ENCODE measurements at places on chromosomes 4 and X.

GRCh38 chrX:72126539-72127140 is 5.1 kb downstream of the RTL5 start:
- peak; percentile 76 for DNase-seq

GRCh38 chr4:41573502-41574001 is 35.6 kb downstream of the LIMCH1 start:
- DNase-seq, result no peak

DNA sequence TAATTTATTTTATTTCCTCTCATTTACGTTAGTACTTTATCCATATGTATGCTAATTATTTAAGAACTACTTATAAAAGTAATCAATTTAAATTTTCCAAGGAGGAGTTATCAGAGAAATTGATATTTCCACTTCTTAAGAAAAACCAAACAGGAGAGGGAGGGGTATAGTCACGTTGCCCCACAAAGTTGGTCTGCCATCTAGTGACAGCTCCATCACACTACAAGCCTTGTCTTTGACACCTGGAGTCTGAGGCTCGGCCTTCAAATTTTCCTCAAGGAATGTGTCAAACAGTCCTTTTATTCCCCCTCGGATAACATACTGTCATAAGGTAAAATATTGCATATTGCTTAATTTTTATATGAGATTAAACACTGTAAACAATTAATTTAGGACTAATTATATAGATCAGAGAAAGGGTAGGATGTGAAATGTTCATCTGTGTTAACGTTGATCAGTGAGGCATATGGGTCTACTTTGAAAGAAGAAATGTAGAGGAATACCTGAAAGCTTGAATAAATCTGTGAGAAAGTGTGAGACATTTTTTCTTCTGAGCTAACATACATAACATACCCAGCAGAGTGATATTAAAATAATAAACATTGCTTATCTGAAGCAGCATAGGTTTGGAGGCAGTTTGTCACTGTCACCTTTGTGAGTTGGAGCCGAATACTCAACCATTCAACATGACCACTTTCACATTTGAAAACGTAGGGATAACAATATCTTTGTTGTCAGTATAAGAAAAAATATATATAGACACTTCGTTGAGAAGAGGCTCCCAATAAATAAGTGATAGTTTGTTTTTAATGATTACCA is 114.4 kb downstream of the GLRA3 start:
- no peak for DNase-seq

DNA sequence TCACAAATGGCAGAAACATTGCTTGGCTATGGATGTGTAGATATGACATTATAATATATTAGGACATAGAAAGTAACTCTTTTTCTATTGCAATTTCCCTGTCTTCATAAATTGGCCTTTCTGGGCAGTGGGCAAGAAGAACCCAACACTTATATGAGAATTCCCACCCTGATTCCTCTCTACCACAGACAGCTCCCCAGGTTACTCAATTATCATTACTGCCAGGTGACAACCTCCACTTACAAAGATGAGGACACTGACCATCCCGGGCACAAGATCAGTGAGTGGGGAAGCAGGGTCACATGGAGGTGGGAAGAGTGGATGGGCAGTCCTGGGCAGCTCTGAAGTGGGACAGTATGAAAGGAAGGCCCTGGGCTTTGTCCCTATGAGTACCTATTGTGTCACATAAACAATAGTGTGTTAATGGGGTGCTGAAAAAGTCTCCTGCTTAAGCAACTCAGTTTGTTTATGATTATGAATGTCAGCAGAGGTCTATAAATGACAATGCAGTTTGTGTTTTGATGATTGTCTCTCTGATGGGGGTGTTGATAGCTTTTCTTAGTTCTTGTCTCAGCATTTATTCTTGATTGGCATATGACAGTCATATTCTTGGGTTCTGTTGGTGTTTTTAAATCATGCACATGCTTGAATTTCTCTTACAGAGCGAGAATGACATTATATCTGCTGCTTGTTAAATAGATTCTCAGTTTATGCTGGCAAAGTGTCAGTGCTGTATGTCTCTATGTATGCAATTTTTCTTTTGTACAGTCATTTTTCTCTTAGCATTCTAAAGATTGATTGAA is 99.9 kb downstream of the SLIT2 start:
- no peak for DNase-seq

DNA sequence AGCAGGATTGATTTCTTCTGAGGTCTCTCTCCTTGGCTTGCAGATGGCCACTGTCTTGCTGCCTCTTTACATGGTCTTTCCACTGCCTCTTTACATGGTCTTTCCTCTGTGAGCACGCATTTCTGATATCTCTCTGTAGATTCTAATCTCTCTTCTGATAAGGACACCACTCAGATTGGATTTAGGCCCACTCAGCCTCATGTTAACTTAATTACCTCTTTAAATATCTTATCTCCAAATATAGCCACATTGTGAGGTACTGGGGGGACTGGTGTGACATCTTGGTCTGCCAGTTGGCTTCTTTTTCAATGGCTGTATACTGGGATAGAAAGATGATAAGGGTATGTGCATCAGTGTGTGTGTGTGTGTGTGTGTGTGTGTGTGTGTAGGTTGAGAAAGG is 153.7 kb downstream of the AWAT2 start:
- DNase-seq, result no peak

DNA sequence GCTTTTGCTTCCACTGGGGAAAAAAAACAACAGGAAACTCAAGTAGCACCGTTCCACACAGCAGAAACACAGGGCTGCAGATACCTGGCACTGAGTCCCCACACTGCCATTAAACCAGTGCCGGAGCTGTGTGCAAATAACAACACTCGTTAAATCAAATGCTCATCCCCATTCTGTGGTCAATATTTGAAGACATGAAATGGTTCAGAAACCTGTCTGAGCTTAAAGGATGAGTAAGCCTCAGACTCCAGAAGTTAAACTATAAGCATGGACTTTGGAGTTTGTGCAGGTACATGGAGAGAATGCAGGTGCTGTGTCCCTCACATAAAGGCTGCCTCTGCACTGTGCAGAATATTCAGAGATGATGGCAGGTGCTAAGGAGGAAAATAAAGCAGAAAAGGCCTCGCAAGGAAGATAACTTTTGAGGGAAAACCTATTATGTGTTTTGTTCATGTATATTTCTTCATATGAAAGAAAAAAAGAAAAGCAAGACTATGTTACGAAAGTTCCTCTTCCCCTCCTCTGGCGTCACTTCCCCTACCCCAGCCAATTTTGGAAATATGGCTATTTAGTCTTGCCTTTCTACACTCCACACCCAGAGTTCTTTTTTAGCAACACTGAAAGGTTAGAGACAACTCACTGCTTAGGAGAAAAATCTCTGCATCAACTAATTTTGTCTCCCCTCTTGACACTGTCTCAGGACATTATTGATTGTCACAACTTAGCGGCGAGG is 4.6 kb downstream of the MPP1 start:
- no peak for DNase-seq

DNA sequence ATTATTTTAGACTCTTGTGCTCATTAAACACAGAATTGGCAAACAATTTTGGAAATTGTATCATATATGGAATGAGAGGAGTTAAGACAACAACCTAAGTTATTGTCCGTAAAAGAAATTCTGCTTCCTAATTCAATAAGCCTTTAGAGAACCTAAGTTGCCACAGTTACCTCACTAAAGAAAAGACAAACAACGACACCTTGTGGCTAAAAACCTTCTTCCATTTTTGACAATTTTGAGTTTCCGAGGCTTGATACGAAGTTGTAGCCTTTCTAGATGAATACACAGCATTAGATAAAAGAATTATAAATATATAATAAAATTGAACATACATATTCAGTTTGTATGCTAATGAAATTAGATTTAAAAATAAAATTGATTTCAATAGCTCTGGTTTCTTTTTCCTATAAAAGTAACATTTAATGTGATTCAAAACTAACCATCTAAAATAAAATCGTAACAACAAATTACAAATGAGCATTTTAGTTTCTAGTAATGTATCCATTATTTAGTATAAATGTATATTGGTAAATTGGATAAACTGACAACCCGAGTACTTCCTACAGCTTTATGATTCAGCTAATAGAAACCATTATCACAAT is 275.1 kb downstream of the GPM6A start:
- no peak for DNase-seq

- DNase-seq, result no peak
These were observed 348.5 kb downstream of the OPHN1 start for GRCh38 chrX:68084765-68085164.

GRCh38 chr4:72215198-72215597 is 183.4 kb downstream of the NPFFR2 start:
- no peak for DNase-seq

DNA sequence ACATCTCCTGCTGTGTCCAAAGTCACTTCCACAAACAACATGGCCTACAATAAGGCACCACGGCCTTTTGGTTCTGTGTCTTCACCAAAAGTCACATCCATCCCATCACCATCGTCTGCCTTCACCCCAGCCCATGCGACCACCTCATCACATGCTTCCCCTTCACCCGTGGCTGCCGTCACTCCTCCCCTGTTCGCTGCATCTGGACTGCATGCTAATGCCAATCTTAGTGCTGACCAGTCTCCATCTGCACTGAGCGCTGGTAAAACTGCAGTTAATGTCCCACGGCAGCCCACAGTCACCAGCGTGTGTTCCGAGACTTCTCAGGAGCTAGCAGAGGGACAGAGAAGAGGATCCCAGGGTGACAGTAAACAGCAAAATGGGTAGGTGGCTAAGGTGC is 123.9 kb downstream of the PDLIM5 start:
- no peak for DNase-seq

- DNase-seq, result peak; percentile 17
These were observed 332.7 kb upstream of the IGFBP7 start for GRCh38 chr4:57442831-57443291.

DNA sequence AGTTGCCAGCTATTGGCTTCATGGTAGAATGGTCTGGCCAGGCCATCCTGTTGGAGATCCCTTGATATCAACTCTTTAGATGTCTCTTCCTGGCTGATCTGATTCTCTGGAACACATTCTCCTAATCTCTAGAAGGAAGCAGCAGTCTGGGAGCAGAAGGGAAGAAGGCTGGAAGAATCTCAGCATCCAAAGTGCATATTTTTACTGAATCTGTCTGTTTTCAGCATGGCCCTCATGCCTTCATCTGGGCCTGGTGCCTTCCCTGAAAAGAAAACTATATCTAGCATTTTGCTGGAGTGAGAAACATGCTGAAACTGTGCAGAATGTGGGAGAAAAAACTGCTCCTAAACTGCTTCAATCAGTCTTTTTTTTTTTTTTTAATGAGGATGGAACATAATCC is 148.7 kb downstream of the REPS2 start:
- DNase-seq, result no peak

- DNase-seq, result no peak
These were observed 44.0 kb downstream of the SCD5 start for GRCh38 chr4:82754513-82755165.

DNA sequence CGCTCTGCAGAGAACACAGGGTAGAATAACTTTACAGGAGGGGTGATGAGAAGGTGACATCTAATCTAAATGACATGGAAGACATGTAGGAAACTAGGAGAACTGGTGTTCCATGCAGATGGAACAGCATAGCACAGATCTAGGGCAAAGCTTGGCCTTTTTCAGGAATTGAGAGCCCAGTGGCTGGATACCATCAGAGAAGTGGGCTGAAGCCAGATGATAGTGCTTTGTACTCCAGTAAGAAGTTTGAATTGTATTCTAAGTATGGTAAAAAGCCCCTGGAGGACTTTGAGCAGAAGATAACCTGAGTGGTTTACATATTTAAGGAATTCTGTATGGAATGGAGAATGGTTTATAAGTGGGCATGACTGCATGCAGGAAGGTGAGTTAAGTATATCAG is 32.8 kb downstream of the ENOPH1 start:
- no peak for DNase-seq

GRCh38 chr4:39820186-39820585 is 122.2 kb downstream of the UBE2K start:
- no peak for DNase-seq

DNA sequence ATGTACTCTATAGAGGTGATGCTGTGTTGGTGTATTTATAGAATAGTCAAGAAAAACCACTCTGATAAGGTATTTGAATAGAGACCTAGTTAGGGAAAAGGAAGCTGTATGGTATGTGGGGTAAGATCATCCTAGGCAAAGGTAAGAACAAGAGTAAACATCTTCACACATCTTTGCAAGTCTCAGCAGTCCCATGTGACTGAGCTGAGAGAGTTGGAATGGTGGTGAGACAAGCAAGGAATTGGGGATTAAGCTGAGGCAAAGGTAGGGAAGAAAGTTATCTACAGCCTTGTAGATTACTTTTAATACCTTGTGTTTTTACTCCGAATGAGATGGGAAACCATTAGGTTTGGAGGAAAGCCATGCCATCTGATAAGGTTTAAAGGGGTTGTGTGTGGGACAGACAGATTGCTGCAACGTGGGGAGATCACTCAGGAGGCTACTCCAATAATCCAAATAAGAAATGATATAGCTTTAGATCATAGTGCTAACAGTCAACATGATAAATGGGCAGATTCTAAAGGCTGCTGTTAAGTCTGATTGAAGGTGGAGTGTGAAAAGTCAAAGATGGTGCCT is 31.7 kb upstream of the MANBA start:
- DNase-seq, result no peak

DNA sequence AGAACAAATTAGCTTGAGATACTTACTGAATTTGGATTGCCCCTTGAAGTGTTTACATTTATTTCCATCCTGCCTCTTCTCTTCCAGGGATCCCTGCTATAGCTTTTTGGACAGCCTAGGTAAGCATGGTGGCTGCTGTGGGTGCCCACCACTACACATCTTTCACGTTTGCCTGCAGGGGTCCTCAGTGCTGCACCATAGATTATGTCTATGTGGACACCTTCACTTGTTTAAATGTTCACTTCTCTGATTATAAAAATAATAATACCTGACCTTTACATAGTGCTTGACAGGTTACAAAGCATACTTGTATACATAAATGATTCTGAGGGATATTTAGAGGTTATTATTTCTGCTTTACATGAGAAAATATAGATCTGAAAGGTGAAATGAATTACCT is 67.9 kb upstream of the SLC4A4 start:
- no peak for DNase-seq

GRCh38 chr4:95548738-95549245 is at the start of gene UNC5C:
UNC5C (minus strand) TSS chr4:95548973.
- peak; percentile 86 for DNase-seq

DNA sequence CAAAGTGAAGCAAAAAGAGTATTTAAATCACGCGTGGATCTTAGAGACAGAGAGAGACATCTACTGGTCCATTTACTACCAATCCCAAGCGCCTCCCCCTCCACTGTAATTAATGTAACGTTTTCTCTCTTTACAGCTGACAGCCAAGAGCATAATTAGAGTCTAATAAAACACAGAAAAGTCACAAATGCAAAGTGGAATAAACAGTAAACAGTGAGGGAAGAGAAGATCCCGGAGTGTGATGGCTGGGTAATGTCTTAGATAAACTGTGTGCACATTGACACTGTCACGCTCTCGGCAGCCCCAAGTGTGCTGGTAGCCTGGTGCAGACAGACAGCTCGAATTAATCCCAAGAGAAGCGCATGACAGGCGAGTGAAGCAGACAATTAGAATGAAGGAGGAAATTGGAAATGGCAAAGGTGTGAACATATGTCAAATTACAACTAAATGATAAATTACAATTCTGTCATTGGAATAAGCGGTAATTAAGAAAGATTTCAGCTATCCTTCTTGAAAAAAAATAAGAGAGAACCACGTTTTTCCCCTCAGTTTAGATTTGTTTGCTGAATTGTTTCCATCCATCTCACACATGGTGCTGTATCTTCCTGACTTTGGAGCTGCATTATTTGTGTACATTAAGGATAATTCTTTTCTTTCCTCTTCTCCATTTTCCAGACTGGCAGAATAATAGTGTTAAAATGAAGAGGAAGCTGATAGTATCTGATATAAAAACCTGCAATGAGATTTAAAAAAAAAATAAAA is 100.1 kb downstream of the CXXC4 start:
- peak; percentile 7 for DNase-seq

- no peak for DNase-seq
These were observed 107.0 kb downstream of the DDIT4L start for GRCh38 chr4:100083289-100083688.

Data from caudate nucleus (tissue), 63 donors.